ENCODE measurements at places on chromosomes 6 and 20.

DNA sequence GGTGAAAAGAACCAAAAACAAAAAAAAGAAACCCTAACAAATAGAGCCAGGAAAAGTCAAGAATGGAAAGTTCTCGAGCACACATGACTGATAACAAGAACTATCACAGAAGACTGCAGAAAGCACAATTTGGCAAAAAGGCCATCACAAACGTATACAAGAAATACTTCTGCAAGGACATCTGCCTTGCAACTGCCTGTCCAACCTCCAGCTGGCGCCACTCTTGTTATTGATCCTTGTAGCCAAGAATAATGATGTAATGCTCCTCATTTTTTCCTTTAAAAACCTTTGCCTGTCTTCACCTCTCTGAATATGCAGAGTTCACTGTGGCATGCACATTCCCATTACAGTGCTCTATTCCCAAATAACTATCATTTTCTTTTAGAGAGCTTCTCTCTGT lies 87.9 kb upstream of the BMP5 start:
- DNase-seq: no peak

GRCh38 chr6:141158740-141159139 lies 974.0 kb upstream of the GJE1 start:
- no peak for DNase-seq

- DNase-seq: no peak
Measured at GRCh38 chr6:54846857-54847674, 495 bp downstream of the FAM83B start.

DNA sequence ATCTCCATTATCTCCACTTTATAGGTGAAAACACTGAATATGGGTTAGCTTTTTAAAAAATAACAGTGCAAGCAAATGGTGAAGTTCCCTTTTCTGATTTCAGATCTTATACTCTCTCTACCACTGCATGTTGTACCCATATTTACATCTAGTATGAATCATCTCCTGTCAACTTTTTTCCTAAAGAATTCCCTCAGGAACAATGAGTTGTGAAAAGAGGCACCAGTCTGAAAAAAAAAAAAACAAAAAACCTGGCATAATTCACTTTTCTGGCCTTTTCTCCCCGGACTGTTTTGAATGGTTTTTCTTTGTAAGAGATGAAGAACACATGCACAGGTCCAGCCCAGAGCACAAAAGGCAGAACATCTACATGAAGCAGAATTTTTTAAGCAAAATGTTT lies 596.0 kb downstream of the COL12A1 start:
- no peak for DNase-seq

- no peak for DNase-seq
Measured at GRCh38 chr6:40371621-40372020, 215.5 kb downstream of the LRFN2 start.

- no peak for DNase-seq
Measured at GRCh38 chr6:158029668-158030230, 48.1 kb downstream of the SYNJ2 start.

GRCh38 chr20:62551407-62552323 lies 75.9 kb upstream of the GATA5 start:
- DNase-seq: no peak

DNA sequence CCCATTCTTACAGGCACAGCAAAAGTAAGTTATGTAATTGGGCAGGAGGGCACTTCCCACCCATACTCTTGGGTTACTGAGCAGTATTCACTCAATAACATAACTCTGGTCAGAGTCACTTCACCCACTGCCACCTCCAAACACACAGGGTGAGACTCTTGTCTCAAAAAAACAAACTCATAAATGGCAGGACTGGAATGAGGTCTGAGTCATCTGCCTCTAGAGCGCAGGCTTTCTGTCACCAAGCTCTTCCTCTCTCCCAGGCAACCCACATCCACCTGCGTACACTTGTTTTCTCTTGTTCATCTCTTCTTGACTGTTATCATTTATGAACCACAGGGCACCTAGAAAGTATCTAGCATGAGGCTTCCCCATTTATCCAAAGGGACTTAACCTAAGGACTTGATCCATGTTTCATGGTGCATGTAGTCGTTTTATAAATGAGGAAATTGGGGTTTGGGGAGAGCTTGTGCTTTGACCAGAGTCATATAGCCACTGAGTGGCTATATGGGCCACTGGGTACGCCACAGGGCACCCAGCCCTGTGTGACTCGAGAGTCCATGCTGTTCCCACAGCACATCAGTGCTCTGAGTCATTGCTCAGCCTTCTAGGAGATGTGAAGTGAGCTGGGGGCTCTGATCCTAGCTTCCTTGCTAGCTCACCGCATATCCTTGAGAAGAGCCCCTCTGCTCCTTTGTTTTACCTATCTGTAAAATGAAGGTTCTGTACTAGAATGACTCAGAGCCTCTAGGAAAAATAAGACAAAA lies 22.4 kb downstream of the C20orf173 start:
- no peak for DNase-seq

DNA sequence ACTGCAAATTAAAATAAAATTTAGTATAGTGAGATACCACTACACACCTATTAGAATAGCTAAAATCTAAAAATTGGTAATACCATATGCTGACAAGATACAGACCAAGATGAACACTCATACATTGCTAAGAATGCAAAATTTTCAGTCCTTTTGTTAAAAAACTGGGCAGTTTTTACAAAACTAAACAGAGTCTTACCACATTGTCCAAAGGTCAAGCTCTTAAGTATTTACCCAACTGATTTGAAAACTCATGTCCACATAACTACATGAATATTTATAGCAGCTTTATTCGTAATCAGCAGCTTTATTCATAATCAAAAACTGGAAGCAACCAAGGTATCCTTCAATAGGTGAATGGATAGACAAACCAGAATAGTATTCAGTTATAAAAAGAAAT lies 10.0 kb downstream of the POLR3F start:
- no peak for DNase-seq

- no peak for DNase-seq
Measured at GRCh38 chr6:80922916-80923455, 816.5 kb downstream of the BCKDHB start.

DNA sequence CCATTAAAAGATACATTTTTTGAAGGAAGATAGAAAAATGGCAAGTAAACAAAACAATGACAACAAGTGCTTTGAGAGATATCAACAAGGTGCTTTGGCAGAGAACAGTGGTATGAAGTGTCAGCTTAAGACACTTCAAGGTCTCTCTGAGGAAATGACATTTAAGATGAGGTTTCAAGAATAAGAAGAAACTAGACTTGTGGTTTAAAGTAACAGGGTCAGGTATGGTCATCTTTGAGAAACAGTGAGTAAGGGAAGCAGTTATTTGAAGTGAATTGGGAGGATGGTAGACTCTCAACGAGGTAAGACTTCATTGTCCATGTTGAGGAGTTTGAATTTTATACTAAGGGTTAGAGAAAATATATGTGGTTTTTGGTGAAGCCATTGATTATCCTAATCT lies 77.8 kb downstream of the SYCP2L start:
- DNase-seq: no peak

- no peak for DNase-seq
Measured at GRCh38 chr6:107956586-107957307, 1.3 kb downstream of the SEC63 start.

DNA sequence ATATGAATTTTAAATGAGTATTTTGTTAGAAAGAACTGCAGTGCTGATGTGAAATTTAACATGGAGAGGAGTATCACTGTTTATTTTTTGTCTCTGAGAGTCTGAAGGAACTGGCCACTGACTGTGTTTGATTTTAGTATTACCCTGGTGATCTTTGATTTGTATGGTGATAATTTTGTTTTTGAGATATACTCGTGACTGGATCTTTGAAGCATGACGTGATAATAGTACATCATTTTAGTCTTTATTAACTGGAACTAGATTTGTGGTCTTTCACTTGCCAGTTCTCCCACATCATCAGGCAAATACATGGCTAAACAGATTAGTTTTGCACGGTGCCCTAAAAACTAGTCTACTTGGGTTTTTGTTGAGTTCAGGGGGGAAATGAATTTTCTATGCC lies 55.5 kb downstream of the ARID1B start:
- no peak for DNase-seq

DNA sequence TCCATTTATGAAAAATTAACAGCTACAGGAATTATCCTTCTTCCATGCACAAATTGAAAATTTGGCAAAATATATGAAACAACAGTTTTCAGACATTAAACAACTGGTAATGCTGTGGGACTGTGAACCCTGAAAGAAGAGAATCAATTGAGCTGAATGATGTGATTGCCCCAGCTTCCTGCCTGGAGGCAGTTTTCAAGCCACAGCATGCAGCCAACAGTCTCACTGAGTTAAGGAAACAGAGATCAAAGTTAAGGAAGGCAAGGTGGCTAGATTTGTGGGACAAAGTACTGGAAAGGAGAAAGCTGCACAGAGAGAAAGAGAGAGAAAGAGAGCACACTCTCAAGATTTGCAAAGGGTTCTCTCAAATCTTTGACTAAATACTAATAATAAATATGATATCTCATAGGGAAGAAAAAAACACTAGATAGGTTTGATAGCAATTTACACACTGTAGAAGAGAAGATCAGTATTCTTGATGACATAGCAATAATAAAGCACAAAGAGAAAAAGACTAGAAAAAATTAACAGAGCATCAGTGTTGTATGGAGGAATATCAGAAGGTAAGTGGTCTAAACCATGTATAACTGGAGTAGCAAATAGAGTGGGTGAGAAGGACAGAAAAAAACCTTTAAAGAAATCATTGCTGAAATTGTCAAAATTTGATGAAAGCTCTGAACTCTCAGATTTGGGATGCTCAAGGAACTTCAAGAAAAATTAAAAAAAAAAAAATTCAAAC lies 70.1 kb upstream of the CNKSR3 start:
- no peak for DNase-seq

- no peak for DNase-seq
Measured at GRCh38 chr20:53683506-53683905, 89.9 kb upstream of the ZNF217 start.

DNA sequence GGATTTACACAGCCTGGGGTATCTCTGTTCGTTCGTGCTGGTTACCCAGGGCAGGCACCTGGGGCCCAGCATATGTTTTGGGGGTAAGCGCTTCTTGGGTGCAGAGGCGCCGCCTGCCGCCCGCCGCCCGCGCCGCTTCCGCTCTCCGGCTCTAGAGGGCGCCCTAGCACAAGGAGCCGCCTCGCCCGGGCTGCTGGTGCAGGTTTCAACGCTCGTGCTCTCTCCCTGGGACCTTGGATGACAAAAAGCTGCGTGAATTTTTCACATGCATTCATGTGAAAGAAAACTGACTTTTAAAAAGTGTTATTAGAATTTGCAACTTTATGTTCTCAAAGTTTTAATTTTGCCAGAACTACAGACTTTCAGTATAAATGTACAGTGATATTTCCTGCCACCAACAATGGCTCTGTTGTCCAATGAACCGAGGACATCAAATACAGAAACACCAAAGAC lies 32.5 kb downstream of the PRR18 start:
- DNase-seq: peak; percentile 44

DNA sequence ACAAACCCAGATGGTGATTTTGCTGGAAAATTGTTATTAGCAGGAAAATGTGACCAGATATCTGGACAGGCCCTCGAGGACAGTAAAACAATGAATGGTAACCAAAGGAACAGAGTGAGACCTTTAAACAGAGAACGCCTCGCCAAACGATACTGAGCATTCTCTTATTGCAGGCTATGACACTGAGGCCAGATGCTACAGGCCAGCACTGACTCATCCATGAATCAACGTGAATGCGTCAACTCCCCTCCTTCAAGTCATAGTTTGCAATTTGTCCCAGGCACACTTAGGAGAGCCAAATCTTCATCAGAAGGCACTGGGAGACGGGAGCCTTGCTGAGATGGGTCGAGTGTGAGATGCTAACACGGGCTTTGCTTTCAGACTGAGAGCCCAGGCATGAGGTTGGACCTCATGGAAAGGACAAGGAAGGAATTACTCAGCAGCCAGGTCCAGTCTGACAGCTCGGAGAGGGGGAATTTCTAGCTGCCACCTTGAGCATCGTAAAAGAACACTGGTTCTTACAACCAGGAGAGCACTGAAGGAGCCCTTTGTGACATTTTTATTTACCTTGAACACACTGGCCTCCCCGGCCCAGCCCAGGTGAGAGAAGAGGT lies 60.7 kb downstream of the BMP7 start:
- no peak for DNase-seq

- peak; percentile 3 for DNase-seq
Measured at GRCh38 chr6:125829433-125829832, 38.7 kb downstream of the NCOA7 start.

- DNase-seq: no peak
Measured at GRCh38 chr20:53250456-53250855, 278.3 kb downstream of the TSHZ2 start.

- DNase-seq: no peak
Measured at GRCh38 chr6:141451181-141451510, 681.6 kb upstream of the GJE1 start.

GRCh38 chr20:21391972-21392352 lies 5.4 kb downstream of the NKX2-4 start:
- DNase-seq: no peak

DNA sequence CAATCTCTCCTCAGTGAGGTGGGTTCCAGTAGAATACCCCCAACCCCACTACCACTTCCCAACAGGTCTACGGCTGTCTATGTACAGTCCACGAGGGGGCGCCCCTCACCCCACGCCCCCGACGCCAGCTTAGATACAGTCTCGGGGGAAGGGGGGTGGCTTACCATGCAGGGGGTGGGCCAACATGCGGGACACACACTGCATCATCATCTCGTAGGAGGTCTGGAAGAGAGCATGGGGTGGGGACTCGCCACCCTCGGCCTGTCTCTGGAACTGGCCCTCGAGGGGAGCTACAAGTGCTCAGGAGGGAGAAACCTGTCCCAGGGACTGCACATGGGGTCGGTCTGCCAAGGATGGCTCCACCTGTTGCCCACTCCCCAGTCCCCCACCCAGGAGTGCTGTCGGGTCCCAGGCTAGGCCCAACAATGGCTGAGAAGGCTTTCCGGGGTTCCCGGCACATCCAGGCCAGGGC lies 8.5 kb downstream of the MTCH1 start:
- no peak for DNase-seq

- DNase-seq: no peak
Measured at GRCh38 chr20:46631874-46632446, 19.3 kb downstream of the SLC13A3 start.

GRCh38 chr20:22389836-22390542 lies 194.4 kb downstream of the FOXA2 start:
- DNase-seq: no peak

DNA sequence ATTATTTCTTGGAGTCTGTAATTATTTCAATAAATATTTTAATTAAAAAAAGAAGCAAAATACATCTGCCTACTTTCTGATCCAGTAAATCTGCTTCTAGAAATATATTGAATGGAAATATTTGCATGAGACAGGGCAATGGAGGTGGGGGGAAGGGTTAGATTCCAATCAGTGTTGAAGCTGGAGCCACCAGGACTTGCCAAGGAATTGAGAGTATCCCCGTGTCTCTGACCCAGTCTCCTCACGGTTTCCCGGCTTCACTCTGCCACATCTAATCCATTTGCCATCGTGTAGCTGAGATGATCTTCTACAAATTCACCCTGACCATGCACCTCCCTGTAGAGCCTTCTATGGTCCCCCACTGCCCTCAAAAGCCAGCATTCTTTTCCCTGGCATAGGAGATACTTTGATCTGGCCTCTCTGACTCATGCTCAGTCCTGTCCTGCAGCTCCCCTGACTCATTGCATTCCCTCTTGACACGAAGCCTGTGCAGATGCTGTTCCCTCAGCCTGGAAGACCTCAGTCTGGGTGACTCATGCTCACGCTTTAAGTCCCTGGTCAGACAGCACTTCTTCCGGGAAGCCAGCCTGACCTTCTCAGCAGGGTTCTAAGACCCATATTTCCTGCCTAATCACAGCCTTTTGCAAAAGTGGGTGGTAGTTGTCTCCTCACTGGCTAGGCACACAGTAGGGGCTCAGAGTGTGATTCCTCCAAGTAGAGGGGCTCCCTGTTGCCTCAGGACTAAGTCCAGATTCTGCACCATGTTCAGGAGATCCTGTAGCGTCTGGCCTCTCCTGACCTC lies 23.0 kb upstream of the FKBP1A start:
- no peak for DNase-seq
